ENCODE measurements at places on chromosomes 4 and X.

DNA sequence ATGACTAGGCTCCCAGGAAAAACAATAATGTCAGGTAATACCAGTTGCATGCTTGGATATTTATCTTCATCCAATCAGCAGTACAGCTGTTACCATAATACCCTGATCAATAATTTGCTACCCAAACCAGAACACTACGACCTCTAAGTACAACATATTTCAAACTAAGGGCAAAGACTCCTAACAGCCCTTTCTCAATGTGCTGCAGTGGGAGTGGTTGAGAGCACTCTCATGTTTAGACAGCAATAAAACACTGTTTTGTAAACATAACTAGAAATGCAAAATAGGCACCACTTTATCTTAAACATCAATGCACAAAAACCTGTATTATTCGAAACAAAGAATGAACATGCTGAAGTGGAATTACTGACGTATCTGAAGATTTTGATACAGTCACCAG, 28.9 kb downstream of the PPARGC1A start:
- DNase-seq = no peak

DNA sequence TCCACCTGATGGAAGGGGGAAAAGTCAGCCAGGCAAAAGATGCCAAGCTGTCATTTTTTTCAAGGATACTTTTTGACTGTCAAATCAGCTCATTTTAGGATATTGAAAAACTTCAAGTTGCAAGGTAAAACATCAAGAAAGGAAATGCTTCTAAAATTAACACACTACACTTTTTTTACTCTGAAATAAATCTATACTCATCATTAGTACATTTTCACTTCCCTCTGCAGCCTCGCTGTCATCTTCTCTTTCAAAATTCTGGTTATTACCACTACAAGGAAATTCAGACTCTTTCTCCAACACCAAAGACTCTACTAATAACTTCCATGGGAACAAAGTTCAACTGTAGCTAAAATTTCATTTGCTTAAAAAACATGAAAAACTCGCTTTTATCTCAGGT, 41.6 kb downstream of the APBB2 start:
- DNase-seq = no peak

GRCh38 chr4:104494822-104495559, at the start of gene CXXC4:
CXXC4 (minus strand) TSS chr4:104494894; CDS start chr4:104491802, 3,092 bp downstream.
- no peak for DNase-seq

- DNase-seq = no peak
Measured at GRCh38 chr4:147101678-147102077, 156.0 kb upstream of the TTC29 start.

- no peak for DNase-seq
Measured at GRCh38 chr4:16694884-16695276, 203.6 kb downstream of the LDB2 start.

DNA sequence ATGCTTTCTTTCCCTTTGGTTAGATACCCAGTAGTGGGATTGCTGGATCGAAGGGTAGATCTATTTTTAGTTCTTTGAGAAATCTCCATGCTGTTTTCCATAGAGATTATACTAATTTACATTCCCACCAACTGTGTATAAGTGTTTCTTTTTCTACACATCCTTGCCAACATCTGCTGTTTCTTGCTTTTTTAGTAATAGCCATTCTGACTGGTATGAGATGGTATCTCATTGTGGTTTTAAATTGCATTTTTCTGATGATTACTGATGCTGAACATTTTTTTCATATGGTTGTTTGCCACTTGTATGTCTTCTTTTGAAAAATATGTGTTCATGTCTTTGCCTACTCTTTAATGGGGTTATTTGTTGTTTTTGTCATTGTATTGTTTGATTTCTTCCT, 6.6 kb upstream of the AGA start:
- DNase-seq = no peak

GRCh38 chr4:148737061-148737770, 295.0 kb upstream of the NR3C2 start:
- no peak for DNase-seq

- DNase-seq = no peak
Measured at GRCh38 chr4:40782876-40783275, 33.1 kb downstream of the NSUN7 start.

- no peak for DNase-seq
Measured at GRCh38 chr4:152735906-152736305, 43.6 kb downstream of the TIGD4 start.

GRCh38 chr4:155639704-155640523, 26.7 kb upstream of the GUCY1A1 start:
- no peak for DNase-seq

DNA sequence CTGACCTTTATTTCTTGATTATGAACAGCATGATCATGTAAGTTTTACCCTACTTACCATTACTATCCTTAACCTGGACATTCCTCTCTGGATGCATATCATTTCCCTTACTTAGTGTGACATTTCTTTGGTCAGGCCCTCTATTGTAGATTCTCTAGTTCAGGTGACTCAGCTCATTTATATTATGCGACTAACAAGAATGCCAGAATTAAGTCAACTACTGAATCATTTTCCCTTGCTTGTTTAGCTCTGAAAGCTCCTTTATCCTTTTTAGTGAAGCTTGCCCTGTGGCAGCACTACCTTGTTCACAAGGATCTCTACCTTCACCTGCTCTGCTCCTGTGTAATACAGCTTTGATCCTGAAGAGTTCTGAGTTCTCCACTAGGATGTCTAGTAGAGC, 15.1 kb upstream of the UGT2B17 start:
- DNase-seq = no peak

DNA sequence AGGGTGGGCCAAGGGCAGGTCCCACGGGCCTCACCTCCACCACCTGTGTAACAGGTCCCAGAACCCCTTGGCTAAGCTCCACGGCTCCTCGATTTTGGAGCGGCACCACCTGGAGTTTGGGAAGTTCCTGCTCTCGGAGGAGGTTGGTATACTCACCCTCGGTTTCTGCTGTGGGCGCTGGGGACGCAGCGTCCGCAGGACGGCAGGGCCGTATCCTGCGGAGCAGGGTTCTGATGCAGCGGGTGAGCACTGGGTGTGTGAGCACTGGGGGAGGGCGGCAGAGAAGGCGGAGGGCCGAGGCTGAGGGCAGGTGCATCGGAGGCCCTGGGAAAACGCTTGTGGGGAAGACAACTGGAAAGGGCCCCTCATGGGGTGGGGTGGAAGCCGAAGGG, 11.0 kb downstream of the ATP5ME start:
- DNase-seq = no peak

- no peak for DNase-seq
Measured at GRCh38 chr4:38099908-38100407, 139.8 kb downstream of the PTTG2 start.

DNA sequence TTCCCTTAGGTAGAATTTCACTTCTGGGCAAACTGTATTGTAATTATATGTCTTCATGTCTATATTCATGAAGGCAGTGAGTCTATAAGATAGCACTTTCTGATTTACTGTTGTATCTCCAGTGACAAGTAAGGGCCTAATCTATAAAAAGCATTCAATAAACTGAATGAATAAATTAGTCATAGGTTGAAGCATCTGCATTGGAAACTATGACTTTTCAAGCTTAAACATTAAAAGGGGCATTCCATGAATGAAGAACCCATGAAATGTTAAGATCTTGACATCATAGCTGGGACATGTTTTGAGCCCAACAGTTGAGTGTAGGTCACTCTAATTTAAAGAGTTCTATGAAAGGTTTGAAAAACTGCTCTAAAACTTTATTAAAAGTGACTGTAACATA, 159.3 kb upstream of the LCORL start:
- DNase-seq = no peak
